ENCODE measurements at places on chromosomes 1 and 21.

DNA sequence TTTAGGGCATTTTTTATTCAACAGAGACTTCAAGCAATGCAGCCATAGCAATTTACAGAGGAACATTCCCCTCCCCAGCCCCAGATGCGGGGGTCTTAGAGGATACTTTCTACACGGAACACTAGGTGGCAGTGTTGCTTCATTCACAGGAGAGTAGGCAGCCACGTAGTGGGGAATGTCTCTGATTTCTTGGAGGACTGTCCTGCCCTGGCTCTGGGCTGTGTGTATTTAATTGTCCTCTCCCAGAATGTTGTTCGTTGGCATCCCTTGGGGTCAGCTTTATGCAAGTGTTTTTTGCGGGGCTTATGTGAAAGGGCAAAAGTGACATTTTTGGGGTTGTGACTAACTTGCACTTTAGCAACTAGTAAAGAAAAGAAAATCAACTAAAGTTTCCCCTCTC, 96.9 kb downstream of the PAPPA2 start:
- no peak for DNase-seq

- DNase-seq: no peak
Measured at GRCh38 chr1:209403921-209404320, 179.6 kb upstream of the CAMK1G start.

DNA sequence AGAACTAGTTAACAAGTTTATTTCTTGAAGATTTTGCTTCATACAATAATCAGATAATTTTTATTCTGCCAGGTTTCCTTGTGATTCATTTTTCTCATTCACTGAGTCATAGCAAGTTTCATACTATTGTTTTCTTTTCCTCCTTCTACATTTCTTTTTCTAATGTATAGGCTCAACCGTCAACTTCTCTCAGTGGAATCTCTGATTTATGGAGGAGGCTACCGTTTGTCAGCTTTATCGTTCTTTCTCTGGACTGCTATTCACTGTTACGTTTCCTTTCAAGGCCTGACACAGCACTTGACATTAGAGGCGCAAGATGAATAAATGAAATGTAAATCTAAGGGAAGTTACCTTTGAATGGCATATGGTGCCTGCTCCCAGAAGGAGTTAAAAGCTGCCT, 284.3 kb upstream of the NR5A2 start:
- DNase-seq: no peak

DNA sequence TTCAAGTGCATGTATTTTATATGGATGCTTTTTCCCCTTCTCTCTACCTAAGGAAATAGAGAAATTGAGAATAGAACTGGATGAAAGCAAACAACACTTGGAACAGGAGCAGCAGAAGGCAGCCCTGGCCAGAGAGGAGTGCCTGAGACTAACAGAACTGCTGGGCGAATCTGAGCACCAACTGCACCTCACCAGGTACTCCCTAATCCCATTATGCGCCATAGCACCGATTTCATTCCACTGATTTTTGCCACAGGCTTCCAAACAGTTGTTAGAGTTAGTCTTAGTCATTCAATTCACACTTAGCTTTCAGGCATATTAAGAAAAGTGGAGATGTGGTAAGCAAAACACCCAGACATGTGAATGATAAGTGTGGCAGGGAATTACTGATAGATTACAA, 122.8 kb downstream of the SDCCAG8 start:
- no peak for DNase-seq

GRCh38 chr1:61436491-61437120, 288.3 kb downstream of the TM2D1 start:
- DNase-seq: no peak

- DNase-seq: no peak
Measured at GRCh38 chr1:30892671-30893073, 15.9 kb downstream of the SDC3 start.

Measured in naive B cell (primary cell).